T-helper 2 cell (primary cell): ENCODE measurements at places on chromosomes 7 and 10.

DNA sequence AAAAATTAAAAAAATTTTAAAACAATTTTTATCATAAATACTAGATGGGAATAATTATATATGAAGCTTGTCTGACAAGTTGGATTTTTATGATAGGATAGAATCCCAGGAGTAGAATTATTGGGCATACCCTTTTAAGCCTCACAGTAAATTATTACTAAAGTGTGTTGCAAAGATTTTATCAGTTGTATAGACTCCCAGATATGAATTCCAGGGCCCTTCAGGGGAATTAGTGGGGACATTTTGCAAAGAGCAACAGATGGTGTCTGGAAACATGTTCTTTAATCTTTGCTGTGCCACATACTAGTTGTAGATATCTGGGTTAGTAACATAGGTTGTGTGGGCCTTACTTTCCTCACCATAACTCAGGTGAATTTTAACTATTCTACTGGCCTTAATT lies 28.7 kb downstream of the ZEB1 start:
- DNase-seq, result no peak

DNA sequence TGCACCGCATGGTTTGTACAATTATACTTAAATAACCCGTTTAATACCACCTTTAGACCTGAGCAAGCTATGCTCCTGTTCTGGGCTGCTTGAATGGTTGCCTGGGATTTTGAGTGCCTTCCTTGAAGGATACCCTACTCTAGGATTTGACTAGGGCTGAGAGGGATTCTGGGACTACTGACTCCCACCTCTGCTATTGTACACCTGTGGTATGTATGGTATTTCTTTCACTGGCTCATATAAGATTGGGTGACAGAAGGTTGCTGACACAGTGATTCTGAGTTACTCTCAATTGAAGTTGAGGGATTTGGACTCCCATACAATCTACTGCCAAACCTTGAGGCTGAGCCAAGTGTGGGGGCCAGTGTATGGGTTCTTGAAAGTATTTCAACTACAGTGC lies 494.4 kb upstream of the SEMA3D start:
- no peak for DNase-seq

GRCh38 chr10:110786172-110786571 lies 85.6 kb upstream of the PDCD4 start:
- no peak for DNase-seq

DNA sequence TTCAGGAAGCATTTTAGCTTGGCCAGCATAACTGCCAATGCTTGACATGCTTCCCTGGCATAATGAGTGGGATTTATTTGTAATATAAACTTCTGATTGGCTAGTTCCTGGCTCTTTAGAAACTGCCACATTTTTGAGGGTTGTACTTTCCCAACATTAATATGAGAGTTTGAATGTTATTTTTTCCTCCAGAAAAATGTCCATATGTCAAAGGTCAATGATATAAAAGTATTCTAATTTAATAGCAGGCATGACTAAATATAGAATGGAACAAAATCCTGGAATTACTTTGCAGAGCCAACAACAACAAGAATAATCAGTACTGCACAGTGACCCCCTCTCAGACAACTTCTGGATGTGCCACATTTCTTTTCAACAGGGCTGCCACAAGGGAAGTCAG lies 352.6 kb downstream of the PRPF18 start:
- DNase-seq, result no peak

DNA sequence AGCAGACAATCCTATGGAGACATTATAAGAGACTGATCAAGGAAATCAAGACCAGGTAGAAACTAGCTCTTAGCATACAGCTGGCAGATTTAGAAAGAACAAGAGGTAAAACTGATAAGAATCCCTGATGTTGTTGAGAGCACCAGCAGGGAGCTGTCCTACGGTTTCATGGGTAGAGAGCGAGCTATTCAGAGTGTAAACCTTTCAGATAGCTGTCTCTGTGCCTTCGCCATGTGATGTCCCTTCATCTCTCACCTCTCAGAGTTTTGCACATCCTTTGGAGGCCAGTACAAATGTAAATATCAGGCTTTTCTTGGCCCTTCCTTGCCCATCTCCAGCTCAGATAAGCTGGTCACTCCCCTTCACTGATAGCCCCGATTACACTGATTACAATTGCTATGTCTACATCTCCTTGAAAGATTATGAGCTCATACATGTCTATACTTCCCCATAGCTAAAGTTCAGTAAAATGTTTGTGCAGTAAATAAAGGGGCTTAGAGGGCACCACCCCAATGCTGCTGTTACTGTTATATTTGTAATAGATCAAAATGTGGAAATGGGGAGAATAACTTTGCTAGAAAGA lies 21.9 kb downstream of the THSD7A start:
- no peak for DNase-seq

GRCh38 chr10:10094691-10095090 lies 923.0 kb upstream of the CELF2 start:
- no peak for DNase-seq
